ENCODE measurements at places on chromosomes 11 and 22.

DNA sequence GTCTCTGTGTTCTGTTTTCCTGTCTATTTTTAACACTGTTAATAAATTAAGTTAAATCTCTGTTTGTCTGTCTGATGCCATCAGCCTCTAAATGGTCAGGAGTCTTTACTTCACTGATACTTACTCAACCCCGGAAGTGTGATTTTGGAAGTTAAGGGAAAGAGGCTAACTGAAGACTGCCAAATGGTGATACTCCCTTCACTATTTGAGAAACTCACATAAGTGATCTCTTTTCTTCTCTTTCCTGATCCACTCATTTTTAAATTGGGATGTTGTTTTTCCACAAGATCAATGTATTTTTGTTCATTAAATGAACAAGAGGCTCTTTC, 389 bp upstream of the CASP12 start:
- DNase-seq, result no peak

DNA sequence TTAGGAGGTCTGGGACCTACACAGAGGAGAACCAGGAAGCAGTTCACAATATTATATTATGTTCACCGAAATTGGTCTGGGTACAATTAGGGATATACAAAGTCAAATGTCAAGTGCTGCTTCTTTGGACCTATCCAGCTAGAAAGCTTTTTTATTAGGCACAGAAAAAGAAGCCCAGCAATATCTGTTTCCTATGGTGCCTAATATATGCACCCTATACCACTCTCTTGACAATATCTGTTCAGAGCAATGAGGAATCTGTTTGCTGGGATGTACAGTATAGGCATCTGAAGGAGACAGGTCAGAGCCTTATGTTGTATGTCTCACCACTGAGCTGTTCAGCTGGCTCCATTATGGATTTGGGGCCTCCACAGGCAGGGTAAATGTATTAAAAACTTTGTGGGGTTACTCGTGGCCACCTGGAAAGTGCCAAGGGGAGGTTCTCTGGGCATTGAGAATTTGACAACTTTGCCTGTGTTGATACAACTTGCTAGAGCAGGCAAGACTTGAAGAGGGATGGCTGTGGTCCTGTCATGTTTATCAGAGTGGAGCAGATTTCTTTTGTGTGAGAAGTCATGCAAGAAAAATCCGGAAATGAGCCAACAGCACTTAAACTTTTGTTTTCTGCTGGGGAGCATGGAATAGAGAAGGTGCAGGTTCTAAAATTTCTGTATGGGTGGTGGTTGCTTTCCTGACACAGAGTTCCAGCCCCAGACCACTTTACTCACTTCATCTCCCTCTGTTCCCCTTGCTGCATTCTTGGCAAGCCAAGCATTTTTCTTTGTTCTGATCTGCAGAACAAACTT, 10.1 kb downstream of the STIM1 start:
- DNase-seq, result no peak

- DNase-seq, result no peak
Measured at GRCh38 chr11:43681401-43681942, 934 bp downstream of the HSD17B12 start.

DNA sequence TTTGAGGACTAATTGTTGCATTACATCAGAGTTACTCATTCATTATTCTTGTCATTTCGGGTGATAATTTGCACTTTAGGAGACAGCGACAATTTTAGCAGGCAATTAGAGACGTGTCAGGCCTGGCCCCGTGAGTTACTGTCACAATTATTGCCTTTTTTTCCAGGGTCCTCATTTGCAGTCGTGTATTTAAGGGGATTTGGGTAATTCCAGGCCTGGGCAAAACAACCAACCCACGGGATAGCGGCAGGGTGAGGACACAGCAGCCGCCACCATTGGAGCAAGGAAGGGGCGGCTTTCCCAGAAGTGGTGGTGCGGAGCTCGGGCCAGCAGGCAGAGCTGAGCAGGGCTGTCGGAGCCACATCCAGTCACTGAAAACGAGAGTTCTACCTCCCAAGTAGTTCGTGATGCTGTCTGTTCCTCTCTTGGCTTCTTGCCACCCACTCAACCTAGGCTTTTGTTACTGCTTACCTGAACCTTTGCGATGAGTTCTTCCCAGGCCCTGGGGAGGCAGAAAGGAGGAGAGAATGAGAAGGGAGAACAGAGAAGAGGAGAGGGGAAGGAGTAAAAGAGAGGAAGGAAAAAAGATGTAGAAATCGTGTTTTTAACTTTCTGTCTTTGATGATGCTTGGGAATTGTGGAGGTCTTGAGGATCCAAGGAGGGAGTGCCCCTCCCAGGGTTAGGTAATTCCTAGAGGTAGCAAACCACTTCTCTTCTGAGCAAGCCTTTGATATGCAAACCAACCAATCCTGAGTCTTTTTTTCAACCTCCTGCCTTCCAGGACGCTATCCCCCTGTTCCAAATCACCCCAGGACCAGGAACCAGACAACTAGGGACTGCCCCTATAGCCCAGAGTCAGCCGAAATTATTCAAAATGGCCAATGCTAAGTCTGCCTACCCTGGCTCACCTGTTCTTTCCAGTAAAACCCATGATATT, 236.1 kb downstream of the MIAT start:
- no peak for DNase-seq

GRCh38 chr22:27667121-27667843, 134.3 kb downstream of the MN1 start:
- DNase-seq, result no peak

DNA sequence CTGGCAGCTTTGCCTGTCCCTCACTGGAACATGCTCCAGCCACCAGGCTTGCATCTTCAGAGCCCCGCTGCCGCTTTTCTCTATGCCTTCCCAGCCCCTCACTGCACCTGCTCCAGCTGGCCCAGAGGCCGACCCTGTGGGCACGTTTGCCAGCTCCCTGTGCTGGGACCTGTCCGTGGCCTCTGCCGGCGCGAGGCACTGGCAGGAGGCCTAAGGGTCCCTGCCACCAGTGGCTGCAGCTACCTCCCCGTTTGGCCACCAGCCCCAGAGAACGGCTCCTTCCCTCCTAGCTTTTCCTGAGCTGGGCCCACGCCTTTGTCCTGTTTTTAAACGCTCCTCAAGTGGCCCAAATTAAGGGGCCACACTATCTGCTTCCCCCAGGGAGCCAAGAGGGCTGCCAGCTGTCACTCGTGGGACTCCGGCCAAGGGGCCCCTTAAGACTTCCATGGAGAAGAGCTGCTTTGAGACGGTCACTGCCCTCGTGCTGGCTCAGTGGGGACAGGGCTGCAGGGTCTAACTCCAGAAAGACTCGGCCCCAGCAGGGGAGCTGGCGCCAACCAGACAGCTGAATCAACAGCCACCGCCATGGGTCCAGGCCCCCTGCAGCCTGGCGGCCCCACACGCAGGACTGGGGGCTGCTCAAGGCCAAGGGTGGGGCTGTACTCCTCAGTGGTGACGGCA, 24.6 kb upstream of the WNT7B start:
- no peak for DNase-seq

GRCh38 chr11:772429-773390, 4.6 kb downstream of the GATD1 start:
- no peak for DNase-seq

DNA sequence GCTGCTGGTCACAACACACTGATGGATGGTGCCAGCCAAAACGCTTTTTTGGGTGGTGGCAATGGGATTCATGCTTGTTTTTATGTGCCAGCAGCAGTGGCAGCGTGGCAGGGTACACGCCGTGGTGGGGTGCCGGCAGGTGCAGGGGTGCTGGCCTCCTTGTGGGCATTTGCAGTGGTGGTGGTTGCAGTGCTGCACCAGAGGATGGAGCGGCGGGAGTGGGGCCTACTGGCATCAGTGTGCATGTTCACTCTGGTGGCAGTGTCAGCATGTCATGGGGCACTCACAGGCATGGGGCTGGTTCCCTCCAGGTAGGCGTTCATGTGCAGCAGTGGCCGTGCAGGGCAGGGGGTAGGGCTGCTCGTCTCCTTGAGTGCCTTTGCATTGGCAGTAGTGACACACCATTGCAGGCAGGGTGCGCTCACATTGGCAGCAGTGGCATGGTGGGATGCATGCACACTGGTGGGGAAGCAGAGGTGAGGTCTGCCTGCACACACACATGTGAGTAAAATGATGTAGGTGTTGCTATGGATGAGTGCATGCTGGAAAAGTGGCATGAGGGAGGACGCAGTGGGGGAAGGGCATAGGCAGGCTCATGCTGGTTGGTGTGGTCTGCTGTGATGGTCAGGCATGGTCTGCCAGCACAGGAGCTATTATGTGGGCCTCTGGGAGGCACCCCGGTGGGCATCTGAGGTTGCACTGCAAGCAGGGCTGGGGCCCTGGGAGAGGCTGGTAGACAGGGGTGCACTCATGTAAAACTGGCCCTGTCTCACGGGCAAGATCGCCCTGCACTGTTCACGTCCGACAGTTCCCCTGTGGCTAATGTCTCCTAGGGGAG, 29.9 kb downstream of the CCDC15 start:
- DNase-seq, result no peak

- peak; percentile 31 for DNase-seq
Measured at GRCh38 chr22:41382098-41382578, 396 bp downstream of the TEF start.

DNA sequence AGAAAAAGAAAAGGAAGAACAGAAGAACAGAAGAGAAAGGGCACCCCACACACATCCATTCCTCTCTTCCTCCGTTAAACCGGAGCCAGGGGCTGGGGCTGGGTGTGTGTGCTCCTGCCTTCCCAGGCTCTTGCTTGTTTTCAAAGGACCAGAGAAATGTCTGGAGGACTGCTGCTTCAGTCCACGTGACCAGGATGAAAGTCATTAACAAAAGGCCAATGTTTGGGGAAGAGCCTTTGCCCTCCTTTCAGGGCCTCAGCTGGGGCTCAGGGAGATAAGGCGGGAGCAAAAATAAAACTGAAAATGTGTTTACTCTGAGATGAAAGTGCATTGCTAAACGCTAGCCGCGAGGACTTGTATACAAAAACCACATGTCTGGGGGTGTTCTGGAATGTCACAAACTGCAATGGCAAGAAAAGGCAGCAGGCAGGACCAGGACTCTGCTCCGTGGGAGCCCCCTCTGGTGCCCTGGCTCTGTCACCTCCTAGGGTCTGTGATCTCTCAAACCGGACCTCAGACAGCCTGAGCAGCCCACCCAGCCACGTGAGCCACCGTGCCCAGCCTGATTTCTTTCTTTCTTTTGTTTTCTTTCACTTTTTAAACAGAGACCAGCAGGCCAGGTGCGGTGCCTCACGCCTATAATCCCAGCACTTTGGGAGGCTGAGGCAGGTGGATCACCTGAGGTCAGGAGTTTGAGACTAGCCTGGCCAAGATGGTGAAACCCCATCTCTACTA, 31.6 kb upstream of the MYH9 start:
- no peak for DNase-seq

DNA sequence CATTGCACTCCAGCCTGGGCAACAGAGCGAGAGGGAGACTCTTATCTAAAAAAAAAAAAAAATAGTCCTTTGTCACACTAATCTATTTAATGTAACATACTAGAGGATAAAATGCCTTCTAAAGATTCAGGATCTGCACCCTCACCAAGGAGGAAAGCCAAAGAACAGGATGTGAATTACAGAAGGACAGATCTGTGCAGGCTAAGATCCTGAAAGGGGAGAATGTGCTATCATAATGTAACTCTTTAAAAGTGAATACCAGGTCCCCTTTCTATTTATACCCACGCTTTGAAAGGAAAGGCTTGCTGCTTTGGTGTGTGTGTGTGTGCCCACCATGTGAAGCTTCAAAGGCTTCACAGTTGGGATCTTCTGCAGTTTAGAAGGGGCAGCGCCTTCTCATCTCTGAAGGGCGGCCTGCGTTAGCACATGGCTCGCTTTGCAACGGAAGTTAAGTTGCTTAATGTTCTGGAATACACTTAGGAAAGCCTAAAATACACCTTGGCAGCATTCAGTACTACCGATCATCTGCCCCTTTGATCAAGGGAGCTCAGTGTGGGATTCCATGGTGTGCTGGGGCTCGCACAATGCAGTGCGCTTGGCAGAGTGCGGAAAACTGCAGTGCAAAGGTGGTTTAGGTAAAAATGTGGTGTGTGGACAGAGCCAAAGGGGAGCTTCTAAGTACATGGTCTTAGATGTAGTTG, 6.8 kb downstream of the CECR2 start:
- no peak for DNase-seq

DNA sequence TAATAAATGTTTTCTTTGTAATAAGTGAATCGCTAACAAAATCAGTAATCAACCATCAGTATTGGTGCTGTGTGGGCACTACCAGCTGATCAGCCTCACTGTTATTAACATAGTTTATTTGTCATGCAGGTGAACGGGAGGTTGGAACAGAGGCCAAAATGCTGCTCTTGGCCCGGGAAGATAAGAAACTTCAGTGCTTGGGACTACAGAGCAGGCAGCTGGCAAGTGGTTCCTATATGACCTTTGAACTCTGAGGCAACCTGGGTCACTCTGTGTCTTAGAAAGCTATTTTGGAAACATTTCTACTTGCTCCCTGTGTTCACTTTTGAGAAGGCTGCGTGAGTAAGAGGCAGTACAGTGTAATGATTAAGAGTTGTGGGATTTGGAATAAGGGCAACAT, 36.5 kb upstream of the DNAJB13 start:
- no peak for DNase-seq

- peak; percentile 45 for DNase-seq
Measured at GRCh38 chr22:26360169-26360885, 68.7 kb upstream of the ASPHD2 start.

GRCh38 chr11:1397146-1397861, 7.6 kb downstream of the BRSK2 start:
- no peak for DNase-seq

DNA sequence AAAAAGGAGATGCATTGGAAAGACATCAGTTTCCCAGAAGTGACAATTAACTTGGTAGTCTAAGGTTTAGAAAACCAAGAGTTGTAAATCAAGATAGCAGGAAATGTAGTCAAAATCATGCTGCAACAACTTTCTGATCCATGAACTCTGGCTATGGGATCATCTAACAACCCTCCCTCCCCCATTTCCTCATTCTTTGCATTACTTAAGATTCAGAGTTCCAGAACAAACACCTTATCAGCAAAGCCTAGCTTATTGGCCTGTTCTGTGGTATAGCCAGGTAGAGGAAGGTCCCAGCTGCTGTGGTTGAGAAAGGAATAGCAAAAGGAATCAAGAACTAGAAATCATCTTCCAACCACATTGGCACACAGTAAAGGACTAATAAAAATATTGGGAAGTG, 651.1 kb downstream of the METTL15 start:
- no peak for DNase-seq

GRCh38 chr11:33829430-33830141, 55.3 kb upstream of the FBXO3 start:
- DNase-seq, result no peak

- DNase-seq, result no peak
Measured at GRCh38 chr22:29388759-29389090, 355 bp upstream of the AP1B1 start.

Measured in stimulated activated CD8-positive, alpha-beta memory T cell treated with anti-CD3 and anti-CD28 coated beads, Interleukin-2, amount 100 ng/mL, for 1 hour (primary cell).